ENCODE measurements at places on chromosomes 16 and 17.

DNA sequence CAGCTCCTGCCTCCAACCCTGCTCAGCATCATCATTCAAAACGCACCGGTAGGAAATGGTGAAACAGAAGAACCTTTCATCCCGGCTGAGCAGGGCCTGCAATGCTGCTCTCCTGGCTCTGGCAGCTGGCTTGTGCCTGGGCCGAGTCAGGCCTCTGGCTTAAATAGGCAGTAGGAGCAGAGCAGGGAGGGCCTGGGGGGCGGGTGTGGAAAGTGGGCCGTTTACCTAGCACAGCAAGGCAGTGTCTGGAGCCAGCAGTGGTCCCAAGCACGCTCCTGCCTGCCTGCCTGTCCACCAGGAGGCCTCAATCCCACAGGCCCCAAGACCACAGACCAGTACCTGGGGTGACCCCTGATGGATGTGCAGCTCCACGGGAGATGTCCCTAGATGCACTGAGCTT lies 59.3 kb downstream of the SMPD3 start:
- no peak for DNase-seq

DNA sequence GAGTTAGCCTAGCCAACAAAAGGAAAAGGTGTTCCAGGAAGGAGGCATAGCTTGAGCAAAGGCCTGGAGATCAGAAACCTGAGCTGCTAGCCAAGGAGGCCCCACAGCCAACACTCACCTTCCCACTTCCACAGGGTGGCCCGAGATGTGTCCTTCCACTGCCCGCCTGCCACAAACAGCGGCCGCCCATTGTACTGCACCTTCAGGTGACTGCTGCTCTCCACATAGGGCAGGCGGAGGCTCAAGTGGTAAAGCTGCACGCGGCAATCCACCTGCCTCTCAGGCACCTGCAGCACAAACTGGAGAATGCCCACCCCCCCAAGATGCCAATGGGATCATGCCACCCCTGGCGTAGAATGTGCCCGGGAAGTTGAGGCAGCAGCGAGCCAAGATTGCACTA lies 111.5 kb downstream of the RMI2 start:
- DNase-seq: peak; percentile 17

DNA sequence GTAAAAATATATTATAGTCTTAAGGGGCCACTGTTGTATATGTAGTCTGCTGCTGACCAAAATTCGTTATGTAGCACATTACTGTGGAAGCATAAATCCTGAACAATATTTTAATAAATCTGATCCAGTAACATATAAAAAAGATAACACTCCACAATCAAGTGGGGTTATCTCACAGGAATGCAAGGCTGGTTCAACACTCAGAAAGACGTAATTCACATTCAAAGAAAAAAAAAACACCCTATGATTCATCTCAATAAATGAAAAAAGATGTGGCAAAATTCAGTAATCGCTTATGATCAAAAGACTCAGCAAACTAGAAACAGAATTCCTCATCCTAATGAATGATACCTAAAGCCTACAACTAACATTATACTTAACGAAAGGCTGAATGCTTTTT lies 47.8 kb downstream of the CREBBP start:
- no peak for DNase-seq

GRCh38 chr17:40433551-40434415 lies 9.5 kb upstream of the IGFBP4 start:
- peak; percentile 66 for DNase-seq

GRCh38 chr16:49800441-49800840 lies 55.5 kb downstream of the ZNF423 start:
- no peak for DNase-seq

DNA sequence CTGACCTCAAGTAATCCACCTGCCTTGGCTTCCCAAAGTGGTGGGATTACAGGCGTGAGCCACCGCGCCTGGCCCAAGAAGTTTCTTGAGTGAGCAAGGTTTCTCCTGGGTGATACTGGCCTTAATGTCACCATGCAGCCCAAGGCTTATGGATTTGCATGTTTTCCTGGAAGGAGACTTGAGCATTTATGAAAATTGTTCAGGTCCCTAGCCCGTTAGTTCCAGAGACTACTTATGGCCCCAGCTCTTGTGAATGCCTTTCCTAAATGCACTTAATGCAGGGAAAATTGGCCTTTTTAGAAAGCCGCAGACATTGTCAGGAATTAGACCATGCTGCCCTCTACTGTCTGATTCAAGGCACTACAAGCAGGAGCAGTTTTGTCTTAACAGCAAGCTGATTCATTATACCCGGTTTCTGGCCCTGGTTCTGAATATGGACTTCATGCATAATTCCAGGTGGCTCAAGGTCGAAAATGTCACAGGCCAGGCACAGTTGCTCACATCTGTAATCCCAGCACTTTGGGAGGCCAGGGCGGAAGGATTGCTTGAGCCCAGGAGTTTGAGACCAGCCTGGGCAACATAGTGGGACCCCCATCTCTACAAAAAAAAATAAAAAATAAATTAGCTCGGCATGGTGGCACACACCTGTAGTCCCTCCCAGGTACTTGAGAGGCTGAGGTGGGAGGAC lies 91.3 kb downstream of the SNX29 start:
- DNase-seq: peak; percentile 90

GRCh38 chr16:85416228-85417109 lies 196.7 kb upstream of the GSE1 start:
- peak; percentile 93 for DNase-seq

DNA sequence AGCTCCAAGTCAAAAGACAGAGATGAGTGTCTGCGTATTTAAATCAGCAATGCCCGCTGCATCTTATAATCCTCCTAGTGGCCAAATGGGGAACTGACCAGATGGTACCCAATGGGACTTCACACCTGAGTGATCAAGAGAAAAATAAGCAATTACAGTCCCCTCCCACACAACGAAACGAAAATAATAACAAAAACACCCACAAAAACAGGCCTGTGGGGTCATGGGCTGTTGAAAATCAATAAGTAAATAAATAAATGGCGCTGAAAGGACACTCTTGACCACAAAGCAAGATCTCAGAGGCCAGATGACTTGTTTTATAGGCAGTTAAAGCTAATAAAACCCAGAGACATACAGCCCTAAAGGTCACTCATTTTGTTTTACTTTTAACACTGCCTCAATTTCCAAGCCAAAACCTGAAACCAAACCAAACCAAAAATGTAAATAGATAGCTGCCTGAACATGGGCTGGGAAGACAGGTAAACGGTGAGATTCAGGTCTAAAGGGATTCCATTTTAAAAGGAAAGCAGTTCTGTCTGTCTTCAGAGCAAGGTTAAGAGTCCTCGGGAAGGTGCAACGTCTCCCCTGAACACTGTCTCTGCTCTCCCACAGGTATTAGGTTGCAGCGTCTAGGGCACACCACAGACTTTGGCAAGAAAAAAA lies 1.3 kb downstream of the ZNF821 start:
- peak; percentile 96 for DNase-seq

- no peak for DNase-seq
Measured at GRCh38 chr17:15184872-15185624, 80.1 kb downstream of the PMP22 start.

- DNase-seq: no peak
Measured at GRCh38 chr16:16025214-16025968, 76.0 kb downstream of the ABCC1 start.

DNA sequence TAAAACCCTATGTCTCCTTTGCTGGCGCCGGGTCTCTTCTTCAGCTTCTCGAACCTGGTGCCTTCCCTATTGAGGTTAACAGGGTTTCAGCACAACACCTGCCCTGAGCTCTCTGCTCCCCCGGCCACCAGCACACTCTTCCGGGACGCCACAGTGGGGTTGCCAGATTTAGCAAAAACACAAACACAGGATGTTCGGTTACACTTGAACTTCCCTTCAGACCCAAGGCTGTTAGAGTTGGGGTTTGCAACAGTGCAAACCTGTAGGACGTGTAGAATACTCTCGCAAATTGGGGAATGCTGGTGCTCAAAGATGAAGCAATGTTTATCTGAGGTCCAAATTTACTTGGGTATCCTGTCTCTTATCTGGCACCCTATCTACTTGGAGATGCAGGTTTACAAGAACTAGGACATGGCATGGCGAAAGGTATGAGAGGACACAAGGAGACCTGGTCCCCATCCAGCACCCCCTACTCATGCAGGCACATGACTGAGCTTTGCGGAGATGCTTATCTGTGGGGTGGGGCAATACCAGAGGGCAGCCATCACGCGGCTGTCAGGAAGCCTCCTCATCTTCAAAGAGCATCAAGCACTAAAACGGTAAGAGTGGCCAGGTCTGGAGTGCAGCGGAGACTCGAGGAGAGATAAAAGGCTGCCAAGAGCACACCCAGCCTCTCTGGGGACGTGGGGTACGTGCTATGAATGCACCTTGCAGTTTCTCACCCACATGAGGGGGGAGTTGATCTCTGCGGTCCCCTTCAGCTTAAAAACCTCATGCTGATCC lies 52.8 kb downstream of the SDK2 start:
- DNase-seq: no peak

DNA sequence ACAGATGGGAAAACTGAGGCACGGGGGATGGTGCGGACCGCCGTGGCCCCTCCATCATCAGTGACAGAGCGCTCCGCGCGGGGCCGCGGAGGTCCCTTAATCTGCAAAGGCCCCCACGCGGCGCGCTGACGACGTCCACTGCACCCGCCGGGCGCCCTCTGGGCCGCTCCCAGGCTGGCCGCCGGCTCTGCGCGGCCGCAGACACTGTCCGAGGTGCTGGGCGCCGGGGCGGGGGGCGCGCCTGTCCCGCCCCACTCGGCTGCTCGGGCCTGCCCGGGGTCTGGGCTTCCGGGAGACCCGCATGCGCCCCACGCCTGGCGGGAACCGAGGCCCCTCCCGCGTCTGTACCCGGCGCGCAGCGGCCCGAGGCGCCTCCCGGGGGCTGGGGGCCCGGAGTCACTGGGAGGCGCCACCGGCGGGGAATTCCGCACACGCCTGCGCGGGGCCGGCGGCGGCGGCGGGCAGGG lies 550 bp upstream of the RNF213 start:
- DNase-seq: no peak

DNA sequence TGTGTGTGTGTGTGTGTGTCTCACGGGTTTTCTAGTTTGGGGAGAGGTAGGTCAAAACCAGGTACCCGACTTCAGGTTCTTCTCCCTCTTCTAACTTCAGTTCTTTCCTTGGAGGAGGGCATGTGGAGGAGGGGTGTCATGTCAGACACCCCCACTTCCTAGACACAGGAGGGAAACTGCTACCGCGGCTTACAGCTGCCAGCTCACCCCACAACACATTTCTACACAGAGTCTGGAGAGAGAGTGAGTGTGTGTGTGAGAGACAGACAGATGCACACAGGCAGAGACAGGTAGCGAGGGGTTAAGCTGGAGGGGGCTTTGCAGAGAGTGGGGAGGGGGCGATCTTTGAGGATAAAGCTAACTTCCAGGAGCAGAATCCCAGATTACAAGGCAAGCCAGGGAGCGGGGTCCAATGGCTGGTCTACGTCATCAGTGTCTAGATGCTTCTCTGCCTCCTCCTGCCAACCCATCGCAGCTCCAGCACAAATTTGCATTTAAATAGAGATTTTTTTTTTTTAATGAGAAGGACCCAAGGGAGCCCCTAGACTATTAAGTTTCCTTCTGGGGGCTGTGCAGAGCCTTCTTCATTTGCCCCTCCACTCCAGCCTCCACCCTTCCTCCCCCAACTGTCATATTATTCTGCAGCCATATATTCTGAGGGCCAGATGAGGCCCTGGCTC lies 48.9 kb downstream of the MRM1 start:
- DNase-seq: peak; percentile 56

DNA sequence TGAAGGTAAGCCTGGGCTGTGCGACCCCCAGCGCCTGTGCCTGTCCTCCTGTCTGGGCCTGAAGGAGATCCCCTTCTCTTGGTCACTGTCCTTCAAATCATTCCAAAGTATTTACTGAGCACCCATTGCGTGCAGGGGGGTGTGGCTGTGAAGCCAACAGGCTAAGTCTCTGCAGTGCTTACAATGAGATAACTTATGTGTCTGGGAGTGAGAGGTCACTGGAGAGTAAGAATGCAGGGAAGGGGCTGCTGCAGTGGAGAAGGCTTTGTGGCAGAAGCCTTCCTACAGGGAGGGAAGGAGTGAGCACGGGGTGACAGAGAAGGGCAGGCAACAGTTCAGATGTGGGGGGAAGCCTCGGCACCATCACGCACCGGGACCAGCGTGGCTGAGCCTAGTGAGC lies 11.2 kb upstream of the SMIM5 start:
- no peak for DNase-seq

GRCh38 chr17:20988896-20989295 lies 53.9 kb downstream of the USP22 start:
- no peak for DNase-seq

DNA sequence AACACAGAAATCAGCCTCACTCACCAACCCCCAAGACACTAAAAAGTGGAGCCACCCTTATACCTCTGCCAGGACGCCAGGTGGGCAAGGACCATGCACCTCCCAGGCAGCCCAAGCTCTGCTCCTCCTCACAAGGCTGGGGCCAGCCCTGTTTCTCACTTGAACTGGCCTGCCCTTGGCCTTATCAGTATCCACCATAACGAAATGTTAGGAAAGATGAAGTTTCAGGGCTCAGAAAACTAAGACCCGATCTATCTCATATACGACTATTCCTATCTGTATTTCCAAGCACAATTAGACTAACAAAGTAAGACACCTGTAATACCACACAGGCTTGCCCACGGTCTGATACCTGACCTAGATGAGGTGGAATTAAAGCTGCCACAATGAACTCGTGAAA lies 6.9 kb downstream of the FBXO31 start:
- no peak for DNase-seq

DNA sequence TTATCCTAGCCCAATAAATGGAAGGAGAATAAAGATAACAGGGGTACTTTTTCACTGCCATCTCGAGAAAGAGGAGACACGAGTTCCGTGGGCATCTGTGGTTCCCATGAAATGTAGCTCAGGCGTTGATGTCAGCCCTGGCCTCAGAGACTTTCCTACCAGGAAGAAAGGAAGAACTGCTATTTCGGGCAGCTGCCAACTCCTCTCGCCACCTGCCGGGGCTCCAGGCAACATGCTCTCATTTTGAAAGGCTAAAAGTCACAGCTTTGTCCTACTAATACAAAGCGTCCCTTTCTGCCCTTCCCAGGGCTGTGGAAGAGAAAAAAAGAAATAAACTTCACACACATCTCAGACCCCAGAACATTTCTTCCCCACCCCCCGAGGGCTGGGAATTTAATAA lies 65.8 kb downstream of the DHRS7C start:
- no peak for DNase-seq

DNA sequence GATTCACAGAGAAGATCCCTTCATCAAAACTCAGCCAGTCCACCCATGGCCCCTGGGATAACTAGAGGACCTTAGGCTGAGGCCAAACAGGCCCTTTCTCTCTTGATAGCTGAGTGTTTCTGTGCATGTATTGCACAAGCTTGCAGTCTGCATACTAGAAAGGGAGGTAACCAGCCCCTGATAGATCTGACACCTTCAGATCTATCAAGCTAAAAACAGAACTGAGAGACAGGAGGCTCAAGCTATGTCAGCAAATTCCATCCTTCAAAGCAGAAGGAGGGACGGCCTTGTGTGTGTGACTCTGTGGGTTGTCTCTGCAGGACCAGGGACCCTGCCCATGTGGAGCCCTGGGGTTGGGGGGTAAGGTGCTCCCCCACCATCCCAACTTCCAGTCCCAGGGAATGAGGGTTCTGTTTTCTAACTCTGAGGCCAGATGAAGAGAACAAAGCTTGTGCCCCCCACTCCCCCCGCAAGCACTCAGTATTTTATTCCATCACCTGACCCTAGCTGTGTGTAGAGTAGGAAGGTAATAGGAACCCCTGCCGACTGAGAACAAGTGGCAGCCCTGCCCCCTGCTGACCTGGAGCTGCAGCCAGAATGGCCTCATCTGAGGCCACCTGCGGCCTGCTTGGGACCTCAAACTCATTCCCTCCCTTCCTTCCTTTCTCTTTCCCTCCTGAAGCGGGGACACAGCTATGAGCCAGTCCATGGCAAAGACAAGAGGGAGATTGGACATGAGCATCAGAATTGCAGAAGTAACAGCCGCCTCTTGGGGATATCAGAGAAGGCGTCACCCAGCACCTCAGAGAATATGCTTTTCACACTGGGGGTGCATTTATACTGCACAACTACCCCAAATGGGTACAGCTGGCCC lies 63.8 kb downstream of the SMPD3 start:
- peak; percentile 78 for DNase-seq

Measured in Karpas-422 (cell line).